ENCODE measurements at places on chromosomes 5 and 9.

- DNase-seq, result no peak
Measured at GRCh38 chr5:145980259-145980658, 43.9 kb downstream of the SH3RF2 start.

- no peak for DNase-seq
Measured at GRCh38 chr9:86940774-86941173, 6.5 kb downstream of the GAS1 start.

GRCh38 chr5:56039985-56040384 lies 45.2 kb upstream of the IL6ST start:
- peak; percentile 56 for DNase-seq

- DNase-seq, result no peak
Measured at GRCh38 chr9:107667231-107668070, 177.9 kb upstream of the KLF4 start.

DNA sequence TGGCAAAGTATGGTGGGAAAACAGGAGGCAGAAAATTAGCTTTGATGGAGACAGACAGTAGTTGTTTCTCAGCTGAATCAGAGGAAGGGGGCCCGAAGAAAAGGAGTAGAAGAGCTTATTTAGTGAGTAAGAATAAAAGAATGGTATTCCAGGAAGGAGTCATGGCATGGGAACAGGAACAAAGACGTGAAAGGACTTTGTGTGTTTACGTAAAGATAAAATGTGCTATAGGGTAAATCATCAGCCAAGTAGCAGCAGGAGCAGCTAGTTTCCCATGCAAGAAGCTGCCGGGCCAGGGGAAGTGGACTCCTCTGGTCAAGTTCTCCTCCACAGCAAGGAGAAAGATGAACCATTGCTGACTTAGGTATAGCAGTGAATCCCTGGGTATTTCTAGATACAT lies 454.5 kb downstream of the HINT1 start:
- no peak for DNase-seq

- DNase-seq, result no peak
Measured at GRCh38 chr9:90379771-90380170, 262.9 kb downstream of the DIRAS2 start.

DNA sequence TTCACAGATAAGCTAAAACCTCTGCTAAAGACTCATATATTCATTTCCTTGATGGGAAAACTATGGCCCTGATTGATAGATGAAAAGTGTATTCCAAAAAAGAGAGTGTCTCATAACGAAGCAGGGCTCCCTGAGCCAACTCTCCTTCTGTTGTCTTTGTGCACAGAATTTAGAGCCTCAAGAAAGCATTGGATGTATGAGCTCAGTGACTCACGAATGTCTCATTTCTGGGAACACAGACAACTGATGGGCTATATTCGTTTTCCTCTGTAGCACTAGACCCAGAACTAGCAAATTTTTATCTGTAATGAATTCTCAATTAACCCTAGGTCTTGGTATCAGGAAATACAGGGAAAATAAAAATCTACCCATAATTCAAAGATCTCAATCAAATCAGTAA lies 88.4 kb downstream of the LMNB1 start:
- DNase-seq, result peak; percentile 53
